ENCODE measurements at places on chromosomes 16 and 17. TPM values are rescaled to one million over a fixed set of nuclear protein-coding genes. Genes with fewer than 3 reads are reported as not detected.

DNA sequence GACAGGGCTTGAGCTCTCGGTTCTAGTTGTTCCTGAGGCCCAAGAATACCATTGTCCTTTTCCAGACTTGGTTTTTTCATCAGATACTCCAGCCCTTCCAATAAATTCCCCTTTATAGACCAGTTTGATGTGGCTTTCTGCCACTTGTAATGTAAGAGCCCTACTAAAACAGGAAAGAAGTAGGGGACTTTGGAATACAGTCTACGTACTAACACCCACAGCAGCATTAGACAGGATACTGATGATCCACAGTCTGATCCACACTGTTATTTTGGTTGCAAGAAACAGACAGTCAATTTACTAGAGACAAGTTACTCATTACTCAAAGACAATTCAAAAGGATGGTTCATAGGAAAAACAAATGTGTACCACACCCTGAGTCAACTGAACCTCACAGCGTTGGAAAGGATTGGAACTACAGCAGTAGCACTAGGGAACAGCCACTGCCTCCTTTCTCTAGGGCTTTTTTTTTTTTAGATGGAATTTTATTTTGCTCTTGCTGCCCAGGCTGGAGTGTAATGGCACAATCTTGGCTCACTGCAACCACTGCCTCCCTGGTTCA is 45.9 kb upstream of the MED13 start:
- DNase-seq: no peak

GRCh38 chr16:87812200-87812656 is 46.4 kb upstream of the KLHDC4 start:
- DNase-seq: no peak

Gene C17orf78
- 0.15 TPM for polyA plus RNA-seq

Gene HOXB7
- polyA plus RNA-seq: 52.0 TPM

All from renal cortex interstitium (tissue), 15 donors.